ENCODE measurements at places on chromosomes 4 and X.

GRCh38 chr4:84573385-84574068, 9.4 kb upstream of the CDS1 start:
- DNase-seq: no peak

GRCh38 chrX:56130031-56130430, 102.1 kb upstream of the KLF8 start:
- no peak for DNase-seq

- no peak for DNase-seq
Measured at GRCh38 chr4:128591482-128591881, 218.0 kb upstream of the JADE1 start.

DNA sequence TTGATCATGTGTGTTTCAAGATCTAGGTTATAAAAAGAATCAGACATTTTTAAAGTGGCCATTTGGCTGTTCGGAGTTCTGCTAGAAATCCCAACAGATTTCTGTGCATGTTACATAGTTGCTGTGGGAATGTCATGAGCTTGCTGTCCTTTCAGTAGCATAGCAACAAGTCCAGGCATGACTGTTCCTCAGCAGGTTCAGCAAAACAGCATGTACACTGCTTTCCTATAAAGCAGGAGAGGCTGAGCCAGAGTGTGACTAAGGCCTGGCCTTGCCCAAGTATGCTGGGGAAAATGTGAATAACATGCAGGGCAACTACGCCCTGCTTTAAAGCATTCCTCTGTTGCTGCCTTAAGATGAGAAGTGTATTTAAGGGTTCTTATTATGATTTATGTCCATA, 217.1 kb upstream of the SMIM31 start:
- no peak for DNase-seq

DNA sequence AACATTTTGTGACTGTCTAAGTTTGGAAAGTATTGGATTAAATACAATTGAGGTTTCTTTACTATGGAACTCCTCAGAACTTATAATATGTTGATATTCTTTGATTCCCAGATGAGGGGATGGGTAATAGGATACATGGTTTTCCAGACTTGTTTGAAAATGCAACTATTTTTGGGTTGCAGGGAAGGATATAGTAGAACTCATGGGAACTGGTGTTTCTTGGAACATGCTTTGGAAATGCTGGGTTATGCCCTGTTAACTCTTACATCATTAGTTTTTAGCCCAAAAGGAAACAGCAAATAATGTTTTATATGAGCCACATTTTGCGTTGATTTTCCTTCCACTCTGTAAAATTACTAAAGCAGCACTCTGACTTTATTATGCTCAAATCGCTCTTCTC, 41.9 kb downstream of the HPF1 start:
- DNase-seq: no peak

- DNase-seq: no peak
Measured at GRCh38 chr4:98557194-98557892, 101.1 kb downstream of the TSPAN5 start.

GRCh38 chr4:6734165-6734786, 18.3 kb downstream of the BLOC1S4 start:
- DNase-seq: no peak

DNA sequence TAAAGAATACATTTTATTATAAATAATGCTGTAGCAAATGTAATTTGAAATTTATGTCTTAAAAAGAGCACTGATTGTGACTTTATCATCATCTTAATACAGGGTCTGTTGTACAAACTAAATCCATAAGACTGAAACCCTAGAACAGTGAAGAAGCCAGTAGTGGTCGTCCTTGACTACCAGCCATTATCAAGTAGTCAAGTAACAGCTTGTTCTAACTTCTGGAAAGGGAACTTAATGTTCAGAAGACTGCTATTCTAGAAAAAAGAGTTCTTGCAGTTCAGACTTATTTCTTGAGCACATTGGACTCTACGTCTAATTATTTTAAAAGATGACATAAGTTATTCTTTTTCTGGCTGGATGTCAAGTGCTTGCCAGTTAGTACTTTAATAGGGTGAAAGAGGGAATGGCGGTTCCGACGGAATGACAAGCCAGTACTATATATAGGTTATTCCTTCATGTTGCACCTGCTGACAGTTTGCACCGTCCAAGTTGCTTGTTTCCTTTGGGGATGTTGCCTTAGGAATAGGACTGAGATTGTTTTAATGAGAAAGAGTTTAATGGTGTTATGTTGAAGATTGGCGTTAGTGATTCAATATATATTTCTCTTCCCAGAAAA, 109.9 kb downstream of the RAPGEF2 start:
- no peak for DNase-seq

GRCh38 chr4:112185334-112185733, 40.1 kb downstream of the FAM241A start:
- DNase-seq: no peak

GRCh38 chr4:154384012-154384411, 107.6 kb downstream of the DCHS2 start:
- DNase-seq: no peak

DNA sequence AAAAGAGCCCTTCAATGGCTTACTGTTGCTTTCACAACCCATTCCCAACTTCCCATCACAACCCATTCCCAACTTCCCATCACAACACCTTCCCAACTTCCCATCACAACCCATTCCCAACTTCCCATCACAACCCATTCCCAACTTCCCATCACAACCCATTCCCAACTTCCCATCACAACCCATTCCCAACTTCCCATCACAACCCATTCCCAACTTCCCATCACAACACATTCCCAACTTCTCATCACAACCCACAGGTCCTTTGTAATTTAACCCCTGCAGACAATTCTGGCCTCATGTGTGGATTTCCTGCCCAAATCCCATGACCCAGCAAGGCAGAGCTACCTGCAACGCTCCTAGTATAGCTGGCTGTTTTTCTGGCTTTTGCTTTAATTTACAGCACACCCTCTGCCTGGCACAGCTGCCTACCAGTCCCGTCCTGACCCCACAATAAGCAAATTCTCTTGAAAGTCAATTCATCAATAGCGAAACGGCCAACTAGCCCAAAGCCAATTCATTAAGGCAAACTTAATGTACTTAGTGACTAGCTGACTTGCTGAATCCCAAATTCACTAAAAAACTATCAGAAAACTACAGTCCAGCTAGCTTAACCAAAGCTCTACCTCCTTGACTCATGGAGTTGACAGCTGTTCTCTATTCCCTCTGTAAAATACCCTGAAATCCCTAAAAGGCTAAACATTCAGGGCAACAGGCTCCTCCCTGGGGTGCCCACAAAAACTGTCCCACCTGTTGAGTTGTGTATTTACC, 75.6 kb downstream of the AFAP1 start:
- DNase-seq: no peak

DNA sequence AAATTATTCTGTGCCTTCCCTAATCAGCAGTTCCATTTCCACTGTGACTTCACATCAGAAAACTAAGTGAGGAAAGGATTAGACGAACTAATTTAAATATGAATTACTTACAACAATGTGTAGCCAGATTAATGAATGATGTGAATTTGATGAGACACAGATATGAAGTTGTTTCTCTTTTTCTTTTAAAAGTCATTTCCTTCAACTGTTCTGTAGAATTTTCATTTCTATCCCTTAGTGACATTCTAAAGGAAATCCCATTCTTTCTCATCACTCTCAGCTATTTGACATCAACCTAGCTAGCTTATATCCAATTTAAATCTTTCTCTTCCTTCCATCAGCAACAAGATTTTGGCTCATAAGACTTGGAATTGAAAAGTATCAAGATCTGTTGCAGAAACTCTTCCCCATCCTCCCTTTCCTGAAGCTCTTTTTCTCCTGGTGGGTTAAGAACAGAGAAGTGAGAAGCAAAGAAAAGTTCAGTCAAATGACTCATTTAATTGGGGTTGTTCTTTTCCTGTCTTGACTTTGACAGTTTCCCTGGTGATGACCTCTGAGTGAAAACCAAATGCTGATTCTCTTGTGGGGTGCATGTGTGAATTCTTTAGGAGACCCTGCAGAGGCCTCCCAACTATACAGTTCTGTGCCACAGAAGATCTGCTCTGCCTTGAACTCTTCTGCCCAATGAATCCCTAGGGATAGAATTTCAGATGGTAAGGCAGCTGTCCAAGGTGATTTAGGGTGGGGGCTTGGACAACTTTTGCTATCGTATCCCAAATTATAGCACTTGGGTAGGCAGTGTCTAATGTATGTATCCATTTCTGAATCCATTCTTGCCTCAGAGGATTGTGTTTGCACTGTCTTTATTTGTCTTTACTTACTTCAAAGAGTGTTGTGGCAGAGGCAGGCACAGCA, 232.5 kb upstream of the GPRIN3 start:
- no peak for DNase-seq

GRCh38 chr4:138688408-138689085, 327.0 kb upstream of the NOCT start:
- no peak for DNase-seq

GRCh38 chr4:19657856-19658255, 593.8 kb upstream of the SLIT2 start:
- DNase-seq: no peak

DNA sequence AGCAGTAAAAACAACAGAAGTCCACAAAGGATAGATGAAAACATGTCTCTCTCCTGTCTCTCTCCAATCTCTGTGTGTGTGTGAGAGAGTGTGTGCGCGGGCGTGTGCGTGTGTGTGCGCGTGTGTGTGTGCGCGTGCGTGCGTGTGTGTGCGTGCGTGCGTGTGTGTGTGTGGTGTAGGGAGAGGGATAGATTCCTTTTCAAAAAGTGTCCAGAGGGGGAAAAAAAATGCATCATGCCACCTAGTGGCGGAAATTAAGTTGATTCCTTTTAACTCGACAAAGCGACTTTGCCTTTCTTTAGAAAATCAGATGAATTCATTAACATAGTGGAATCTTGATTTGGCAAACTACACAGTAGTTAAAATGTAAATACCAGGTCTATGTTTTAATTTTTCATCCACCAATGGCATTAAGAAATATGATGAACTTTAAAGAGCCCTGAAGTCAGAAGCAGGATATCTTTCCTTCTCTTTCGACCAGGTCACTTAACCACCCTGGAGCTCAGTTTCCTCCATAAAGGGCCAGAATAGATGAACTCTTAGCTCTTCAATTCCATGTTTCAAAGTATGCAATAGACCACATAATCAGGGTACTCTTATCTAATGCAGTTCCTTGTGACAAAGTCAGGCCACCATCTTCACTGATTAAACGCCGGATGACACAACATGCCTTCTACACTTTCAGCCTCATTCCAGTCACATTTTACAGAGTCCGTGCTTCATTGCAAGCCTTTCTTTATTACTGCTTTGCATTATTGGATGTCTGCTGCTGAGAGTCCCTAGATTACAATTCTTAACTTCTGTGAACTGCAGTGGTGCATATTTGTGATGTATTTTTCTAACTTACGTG, 162.8 kb downstream of the FBXO8 start:
- no peak for DNase-seq

- no peak for DNase-seq
Measured at GRCh38 chrX:154135458-154136229, 8.4 kb upstream of the OPN1LW start.

DNA sequence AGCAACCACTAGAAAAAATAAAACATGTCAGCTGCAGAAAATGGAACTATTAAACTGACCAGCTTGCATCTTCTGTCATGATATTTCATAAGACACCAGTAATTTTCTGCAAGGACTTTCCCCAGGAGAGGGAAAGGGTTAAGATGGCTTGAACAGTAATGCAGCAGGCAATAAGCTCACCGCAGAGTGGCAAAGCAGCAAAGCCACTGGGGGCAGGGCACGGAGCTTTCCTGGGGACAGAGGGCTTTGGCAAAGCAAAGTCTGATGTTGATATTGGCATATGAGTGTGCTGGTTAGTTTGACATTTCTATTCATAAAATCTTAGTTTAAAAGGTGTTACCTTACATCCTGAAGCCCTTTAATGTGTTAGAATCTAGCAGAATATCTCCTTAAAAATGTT, 55.1 kb upstream of the NAP1L5 start:
- no peak for DNase-seq

DNA sequence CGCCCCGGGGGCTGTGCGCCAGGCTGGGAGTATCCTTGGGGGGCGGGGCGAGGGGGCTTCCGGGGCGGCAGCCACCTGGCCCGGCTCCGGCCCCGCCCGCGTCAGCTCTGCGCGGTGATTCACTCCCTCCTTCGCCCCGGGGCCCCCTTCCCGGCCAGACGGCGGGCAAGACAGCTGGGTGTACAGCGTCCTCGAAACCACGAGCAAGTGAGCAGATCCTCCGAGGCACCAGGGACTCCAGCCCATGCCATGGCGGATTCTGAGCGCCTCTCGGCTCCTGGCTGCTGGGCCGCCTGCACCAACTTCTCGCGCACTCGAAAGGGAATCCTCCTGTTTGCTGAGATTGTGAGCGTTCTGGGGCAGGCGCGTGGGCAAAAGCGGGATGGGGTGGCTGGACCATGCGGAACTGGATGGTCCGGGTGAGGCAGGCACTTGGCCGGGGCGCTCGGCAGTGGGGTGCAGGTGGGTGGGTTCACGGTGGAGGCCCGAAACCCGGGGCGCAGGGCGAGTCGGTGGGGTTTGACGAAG, at the start of gene PLP2:
Gene PLP2 (plus strand): TSS at position 147 of the 528 bp plus-strand sequence. CDS start 103 bp downstream, at position 250.
- peak; percentile 50 for DNase-seq

DNA sequence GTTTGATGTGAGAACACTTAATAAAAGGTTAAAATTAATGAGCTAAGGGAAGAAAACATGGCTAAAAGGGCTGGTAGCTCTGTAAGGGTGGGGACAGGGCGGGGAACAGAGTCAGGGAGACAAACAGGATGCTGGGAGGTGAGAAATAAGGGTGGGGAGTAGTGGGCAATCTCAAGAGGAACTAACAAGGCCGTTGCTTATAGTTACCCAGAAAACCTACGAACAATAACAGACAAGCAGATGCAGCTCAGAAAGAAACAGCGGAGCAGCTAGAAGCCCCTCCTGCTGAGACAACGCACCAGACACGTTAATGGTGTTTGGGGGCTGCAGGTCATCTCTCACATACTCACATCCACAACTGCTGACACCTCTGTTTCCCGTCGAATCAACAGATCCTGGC, 9.7 kb upstream of the KLF3 start:
- DNase-seq: no peak

DNA sequence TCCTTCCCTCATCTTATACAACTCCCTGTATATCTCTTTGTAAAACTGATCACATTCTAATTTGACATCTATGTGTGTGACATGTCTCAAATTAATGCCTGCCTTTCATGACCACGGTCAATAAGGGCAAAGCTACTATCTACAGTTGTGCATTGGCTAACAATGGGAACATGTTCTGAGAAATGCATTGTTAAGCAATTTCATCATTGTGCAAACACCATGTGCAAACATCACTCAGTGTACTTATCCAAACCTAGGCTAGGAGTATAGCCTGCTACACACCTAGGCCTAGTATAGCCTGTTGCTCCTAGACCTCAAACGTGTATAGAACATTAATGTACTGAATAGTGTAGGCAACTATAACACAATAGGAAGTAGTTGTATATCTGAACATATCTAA, 95.0 kb downstream of the BANK1 start:
- DNase-seq: no peak

GRCh38 chr4:14064984-14065383, 437.5 kb upstream of the BOD1L1 start:
- DNase-seq: no peak

Data from activated CD4-positive, alpha-beta T cell treated with anti-CD3 and anti-CD28 coated beads, Interleukin-2, amount 50 U/mL, for 24 hours (primary cell).